Muscle of arm (tissue), 14 donors: ENCODE measurements at places on chromosomes 13 and 19. TPM values are rescaled to one million over a fixed set of nuclear protein-coding genes. Genes with fewer than 3 reads are reported as not detected.

The NANOS3 gene
- 1.8 TPM for polyA plus RNA-seq

DNA sequence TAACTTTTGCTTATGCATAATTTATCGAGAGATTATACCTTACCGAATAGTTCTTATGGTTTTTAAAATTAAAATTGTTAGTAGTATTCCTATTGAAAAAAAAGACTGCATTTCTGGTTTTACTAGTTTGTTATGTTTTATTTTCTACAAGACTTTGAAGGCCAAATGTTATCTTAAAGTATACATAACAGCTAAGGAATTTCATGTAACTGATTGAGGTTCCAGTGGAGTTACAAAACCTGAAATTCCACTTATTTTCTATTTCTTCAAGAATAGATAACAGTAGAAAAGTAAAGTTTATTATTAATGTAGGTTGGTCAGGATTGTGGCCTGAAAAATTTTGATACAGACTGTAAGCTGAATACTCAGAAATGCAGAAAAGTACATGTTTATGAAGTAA lies 1216.0 kb upstream of the PCDH20 start:
- no peak for DNase-seq

DNA sequence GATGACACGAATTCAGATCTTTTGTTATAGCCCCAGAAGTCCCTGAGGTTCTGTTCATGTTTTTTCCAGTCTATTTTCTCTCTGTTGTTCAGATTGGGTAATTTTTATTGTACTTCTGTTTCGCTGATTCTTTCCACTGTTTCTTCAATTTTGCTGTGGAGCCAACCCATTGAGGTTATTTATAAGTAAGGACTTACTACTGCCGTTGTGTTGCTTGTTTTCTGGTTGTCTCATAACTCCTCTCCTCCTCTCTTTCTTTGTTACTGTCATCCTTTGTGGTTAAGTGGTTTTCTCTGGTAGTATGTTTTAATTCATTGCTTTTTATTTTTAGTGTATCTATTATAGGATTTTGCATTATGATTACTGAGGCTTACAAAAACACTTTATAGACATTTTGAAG lies 48.7 kb upstream of the GAS6 start:
- no peak for DNase-seq

GRCh38 chr13:79360095-79360494 lies 46.0 kb downstream of the RBM26 start:
- DNase-seq, result no peak

GRCh38 chr13:100131863-100132574 lies 43.1 kb downstream of the PCCA start:
- DNase-seq, result no peak

The CD37 gene
- 20.6 TPM for polyA plus RNA-seq

The TARM1 gene
- polyA plus RNA-seq, result not detected

The MAN2B1 gene
- polyA plus RNA-seq, result 33.8 TPM

- peak; percentile 79 for DNase-seq
Measured at GRCh38 chr19:44951179-44952159, 3.7 kb upstream of the CLPTM1 start.

The FAM83E gene
- polyA plus RNA-seq, result not detected

The CASP14 gene
- polyA plus RNA-seq, result 0.04 TPM

DNA sequence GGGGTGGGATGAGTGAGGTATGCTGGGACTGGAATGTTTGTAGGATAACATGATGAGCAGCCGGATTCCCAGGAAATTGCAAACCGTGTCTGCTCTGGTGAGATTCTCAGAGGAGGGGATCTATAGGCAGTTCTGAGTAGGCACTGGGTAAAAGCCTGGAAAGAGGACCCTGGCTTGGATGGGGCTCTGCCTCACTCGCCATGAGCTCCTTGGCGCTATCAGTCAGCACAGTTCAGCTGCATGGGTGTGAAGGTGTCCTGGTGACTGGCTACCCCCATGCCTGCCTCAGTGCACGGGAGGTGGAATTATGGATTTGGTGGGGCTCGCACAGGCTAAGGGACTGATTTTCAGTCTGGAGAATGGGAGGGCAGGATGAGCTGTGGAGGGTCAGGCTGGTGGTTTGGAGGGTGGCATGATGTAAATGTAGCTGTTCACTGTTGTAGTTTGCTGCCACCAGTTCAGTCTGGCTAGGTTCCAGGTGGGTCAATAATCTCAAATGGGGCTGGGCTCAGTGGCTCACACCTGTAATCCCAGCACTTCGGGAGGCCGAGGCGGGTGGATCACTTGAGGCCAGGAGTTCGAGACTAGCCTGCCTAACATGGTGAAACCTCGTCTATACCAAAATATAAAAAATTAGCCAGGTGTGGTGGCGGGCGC lies 9.2 kb upstream of the ZNF627 start:
- DNase-seq, result no peak

DNA sequence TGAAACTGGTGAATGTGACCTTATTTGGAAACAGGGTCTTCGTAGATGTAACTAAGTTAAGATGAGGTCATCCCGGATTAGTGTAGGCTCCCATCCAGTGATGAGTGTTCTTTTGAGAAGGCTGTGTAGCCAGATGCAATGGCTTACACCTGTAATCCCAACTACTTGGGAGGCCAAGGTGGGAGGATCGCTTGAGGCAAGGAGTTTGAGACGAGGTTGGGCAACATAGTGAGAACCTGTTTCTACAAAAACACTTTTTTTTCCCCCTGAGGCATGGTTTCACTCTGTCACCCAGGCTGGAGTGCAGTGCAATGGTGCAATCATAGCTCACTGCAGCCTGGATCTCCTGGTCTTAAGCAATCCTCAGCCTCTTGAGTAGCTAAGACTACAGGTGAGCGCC lies 36.4 kb downstream of the FBN3 start:
- no peak for DNase-seq

The ATP8A2 gene
- 1.3 TPM for polyA plus RNA-seq

DNA sequence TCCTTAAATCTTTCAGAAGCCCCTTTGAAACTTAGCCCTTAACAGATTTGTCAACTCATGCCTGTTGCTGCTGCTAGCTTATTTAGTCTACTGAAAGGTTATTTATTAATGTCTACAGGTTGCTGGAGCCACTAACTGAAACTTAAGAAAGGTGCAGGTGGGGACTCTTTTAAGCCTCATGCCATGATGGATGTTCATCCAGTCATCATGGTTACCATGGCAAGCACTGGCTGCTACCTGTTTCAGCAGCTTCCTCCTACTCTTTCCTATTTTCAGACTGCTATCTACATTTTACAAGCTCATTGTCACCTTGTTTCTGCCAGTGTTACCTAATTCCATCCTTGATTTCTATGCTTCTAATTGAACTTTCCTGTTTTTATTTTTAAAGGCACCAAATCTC lies 27.1 kb downstream of the DGKH start:
- DNase-seq, result no peak

DNA sequence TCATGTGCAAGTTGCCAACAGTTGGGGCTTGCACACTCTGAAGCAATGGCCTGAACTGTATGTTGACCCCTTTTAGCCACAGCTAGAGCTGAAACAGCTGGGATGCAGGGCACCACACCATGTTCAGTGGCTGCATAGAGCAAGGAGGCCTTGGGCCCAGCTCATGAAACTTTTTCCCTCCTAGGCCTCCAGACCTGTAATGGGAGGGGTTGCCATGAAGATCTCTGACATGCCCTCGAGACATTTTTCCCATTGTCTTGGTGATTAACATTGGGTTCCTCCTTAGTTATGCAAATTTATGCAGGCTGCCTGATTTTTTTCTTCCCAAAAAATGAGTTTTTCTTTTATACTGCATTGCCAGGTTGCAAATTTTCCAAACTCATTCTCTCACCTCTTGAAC lies 165.1 kb upstream of the PRR20A start:
- DNase-seq, result no peak

The PHLDB3 gene
- polyA plus RNA-seq, result 2.8 TPM

DNA sequence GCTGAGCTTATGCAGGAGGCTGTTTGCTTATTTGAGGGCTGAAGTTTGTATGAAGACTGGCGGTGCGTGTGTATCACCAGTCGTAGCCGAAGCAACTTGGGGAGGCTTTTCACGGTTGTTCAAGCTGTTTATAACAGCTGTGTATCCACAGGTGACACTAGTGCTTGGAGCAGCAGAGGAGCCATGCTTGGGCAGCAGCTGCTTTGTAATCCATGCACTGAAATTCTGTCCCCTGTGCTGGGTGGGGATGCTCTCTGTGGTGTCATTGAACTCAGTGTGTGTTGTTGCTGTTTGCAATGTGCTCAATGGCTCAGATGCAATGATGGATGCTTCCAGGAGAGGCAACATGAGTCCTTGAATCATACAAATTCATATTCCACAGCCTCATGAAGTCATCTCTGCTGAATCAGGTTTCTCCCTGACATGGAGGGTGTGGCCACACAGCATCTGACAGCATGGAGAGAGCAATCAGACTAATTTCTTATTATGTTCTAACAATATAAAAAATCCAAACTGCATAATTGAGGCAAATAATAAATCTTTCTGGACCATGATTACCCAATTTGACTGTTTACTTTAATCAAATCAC lies 18.8 kb upstream of the GTF3A start:
- DNase-seq, result no peak

GRCh38 chr13:110499621-110500281 lies 61.8 kb downstream of the RAB20 start:
- no peak for DNase-seq

The LILRA6 gene
- polyA plus RNA-seq, result 2.2 TPM

GRCh38 chr13:106032441-106032840 lies 503.0 kb downstream of the EFNB2 start:
- DNase-seq, result no peak

The NLRP5 gene
- not detected for polyA plus RNA-seq

GRCh38 chr13:42355092-42355485 lies 83.1 kb downstream of the AKAP11 start:
- DNase-seq, result no peak

- DNase-seq, result no peak
Measured at GRCh38 chr19:47376589-47377144, 27.6 kb downstream of the DHX34 start.

GRCh38 chr19:16376241-16376640 lies 51.6 kb downstream of the KLF2 start:
- no peak for DNase-seq

DNA sequence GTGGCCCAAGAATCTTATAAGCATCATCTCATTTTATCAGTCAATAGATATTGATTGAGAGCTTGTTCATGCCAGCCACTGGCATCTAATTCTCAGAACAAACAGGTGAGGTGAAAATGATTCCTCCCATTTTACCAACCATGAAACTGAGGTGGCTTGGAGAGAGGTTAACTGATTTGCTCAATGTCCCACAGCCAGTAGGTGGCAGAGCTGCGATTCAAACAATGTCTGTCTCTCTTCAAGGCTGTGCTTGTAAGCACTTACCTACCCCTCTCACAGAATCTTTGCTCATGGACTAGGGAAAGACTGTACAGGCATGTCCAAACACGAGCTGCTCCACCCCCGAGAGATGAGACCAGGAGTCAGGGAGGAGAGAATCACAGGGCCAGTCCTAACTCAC lies 21.5 kb upstream of the GSX1 start:
- DNase-seq, result no peak

DNA sequence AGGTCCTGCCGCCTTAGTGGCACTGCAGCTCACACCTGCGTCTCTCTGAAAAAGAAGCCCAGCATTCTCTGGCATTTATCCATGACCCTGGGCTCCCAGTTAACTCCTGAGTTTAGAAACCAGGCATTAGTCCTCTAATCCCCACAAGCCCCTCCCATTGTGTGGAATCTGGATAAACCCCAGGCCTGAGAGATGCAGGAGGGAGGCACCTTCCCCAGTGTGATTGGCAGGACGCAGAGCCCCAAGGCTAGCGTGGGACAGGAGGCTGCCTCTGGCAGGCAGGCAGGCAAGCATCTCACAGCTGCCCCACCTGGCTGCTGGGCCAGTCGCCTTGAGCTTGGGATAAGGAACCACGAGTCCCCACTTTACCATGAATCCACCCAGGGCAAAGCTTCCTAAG lies 11.0 kb upstream of the SERPINE3 start:
- DNase-seq, result no peak

DNA sequence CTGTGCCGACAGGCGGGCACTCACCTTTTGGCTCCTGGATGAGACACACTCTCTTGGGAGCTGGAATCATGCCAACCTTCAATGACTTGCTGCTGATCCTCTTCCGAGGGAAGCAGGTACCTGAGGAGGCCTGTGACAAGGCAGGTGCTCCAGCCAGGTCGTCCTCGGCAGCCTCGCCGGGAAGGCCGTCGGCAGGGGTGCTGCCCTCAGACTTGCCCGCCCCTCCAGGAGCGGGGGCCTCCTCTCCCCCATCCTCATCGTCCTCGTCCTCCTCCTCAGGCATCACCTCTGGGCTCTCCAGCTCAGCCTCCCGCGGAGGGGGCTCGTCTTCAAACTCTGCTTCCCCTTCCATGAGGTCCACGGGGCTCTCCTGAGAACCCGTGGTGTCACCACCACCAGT lies 29.2 kb downstream of the SUGP2 start:
- no peak for DNase-seq
